ENCODE measurements at places on chromosomes 11 and 22.
A peak's percentile ranks its signal among the peaks of the same experiment; 100 is the strongest.

DNA sequence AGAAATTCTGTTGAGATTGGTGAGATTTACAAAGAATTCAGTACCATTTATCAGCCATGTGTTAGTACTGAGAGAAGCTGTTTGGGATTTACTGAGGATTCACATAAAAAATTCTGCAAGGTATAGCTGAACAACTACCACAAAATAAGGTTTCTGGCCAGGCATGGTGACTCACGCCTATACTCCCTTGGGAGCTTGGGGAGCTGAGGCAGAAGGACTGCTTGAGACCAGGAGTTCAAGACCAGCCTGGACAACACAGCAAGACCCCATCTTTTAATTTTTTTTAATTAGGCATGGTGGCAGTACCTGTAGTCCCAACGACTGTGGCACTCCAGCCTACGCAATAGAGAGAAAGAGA, 86.7 kb downstream of the SIK3 start:
- no peak for DNase-seq

GRCh38 chr11:117634756-117635603, 162.0 kb downstream of the DSCAML1 start:
- DNase-seq, result no peak

- DNase-seq, result peak; percentile 89
Observed at GRCh38 chr11:1863352-1864216, 10.7 kb downstream of the LSP1 start.

DNA sequence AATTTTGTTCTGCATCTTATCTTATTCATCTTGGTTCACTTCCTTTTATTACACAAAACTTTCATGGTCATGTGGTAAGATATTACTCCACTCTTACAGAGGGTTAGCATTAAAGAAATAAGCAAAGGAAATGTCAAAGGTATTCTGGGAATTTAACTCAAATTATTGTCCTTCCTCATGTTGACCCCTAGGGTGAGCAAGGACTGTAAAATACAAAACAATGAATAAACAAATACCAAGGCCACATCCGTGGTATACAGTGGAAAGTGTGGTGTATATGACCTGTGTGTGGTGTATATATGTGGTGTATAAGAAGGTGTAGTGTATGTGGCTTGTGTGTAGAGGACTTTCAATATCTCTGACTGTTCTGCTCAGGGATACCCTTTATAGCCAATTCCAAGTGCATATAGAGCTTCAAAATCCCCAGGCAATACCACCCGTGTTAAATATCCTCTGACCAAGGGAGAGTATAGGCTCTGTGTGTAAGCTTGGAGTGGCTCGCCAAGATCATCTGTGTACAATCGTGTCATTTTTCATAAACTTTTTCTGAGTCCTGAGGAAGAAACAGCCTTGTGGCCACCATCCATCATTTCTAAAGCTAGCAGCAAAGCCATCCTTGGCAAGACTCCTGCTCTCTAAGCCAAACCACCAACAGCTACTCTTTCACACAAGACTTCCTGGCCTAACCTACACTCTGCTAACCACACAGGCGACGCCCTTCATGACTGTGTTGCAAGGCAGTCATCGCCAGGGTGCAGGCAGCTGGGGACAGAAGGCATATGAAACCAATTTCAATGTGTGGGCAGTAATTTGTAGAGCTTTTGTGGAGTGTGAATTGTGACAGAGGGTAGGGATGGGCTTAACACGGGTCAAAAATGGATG, 548.0 kb downstream of the ETS1 start:
- no peak for DNase-seq

DNA sequence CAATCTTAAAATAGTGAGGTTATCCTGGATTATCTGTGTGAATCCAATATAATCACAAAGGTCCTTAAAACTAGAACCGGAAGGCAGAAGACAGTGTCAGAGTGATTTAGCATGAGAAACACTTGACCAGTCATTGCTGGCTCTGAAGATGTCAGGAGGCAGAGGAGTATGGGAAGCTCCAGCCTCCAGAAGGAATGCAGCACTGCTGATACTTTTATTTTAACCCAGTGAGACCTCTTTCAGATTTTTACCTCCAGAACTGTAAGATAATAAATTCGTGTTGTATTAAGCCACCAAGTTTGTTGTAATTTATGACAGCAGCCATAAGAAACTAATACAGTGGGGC, 134.4 kb upstream of the ZC3H12C start:
- DNase-seq, result no peak

DNA sequence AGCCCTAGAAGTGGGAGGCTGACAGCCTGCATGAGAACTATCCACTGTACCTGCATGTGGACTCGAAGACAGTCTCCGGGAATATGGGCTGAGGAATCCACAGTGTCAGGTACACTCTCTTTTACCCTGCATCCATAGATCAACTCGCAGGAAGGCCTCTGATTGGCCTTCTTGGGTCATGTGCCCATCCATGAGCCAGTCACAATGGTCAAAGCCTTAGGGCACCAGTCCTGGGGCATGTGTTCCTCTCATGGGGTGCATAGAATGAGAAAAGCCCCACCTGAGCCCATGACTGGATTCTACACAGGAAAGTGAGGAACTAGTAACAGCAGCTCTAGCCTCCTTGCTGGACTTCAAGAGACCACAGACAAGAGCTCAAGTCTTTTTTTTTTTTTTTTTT, 10.6 kb downstream of the ART1 start:
- no peak for DNase-seq

- no peak for DNase-seq
Observed at GRCh38 chr11:57941875-57942274, 81.8 kb upstream of the OR9Q1 start.

- no peak for DNase-seq
Observed at GRCh38 chr11:70570693-70571395, 172.5 kb downstream of the CTTN start.

DNA sequence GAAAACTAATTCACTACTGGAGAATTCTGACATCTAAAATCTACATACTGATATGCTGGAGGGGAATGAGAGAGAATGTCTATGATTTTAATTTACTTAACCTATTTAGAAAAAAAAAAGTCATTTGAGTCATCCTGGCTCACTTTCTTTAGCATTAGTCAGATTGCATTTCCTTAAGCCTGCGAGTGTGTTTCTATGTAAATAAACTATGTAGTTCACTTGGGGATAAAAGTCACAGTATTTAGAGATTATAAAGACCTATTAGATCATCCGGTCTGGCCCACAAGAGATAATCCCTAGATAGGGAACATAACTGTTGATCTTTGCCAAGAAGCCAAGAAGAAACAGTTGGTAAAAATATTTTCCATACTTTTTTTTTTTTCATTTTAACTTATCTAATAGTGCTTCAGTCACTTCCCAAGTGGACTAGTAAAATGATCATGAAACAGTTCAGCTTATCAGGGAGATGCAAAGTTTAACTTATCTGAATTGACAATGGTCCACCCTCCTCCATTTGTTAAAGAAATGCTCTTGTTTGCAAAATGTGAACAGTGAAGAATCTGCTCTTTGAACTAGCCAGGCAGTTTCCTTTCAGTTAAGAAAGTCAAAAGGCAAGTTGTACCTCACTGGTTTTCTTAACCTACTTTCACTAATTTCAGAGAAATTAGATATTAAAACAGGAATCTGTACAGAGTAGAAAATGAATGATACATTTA, 21.2 kb upstream of the BLID start:
- DNase-seq, result no peak

Measured in muscle of arm (tissue), 14 donors.